Liver (tissue), 10 donors: ENCODE measurements at places on chromosomes 16 and 17.

DNA sequence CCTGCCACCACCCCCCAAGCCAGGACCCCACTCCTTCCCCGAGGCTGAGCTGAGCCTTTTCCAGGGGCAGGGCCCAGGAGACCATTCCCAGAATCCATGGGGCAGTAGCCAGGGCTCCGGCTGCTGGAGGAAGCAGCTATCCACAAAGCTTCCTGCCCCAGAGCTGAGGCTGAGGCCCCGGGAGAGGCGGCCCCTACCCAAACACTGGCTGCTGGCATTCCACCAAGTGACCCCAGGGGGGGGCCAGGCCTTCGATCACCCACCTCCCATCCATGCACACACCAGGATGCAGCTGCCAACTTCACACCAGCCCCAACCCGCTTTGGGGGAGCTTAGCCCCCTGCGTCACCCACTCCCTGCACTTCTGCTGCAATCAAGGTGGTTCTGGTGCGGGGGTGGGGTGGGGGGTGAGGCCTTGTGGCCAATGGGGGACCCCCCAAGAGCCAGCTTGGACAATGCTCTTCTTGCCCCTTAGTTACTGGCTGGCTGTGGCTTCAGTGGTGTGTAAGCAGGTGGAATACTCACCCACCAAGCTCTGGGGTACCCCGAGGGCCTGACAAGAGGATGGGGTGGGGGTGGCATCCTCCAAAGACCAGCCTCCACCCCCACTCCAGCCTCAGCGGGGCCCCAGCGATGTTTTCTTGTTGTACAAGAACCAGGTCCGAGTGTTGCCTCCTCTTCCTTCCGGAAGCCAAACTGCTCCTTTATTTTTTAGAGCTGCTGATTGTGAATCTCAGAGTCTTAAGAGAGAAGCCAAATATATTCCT lies 16.8 kb downstream of the MYBBP1A start:
- DNase-seq: no peak

DNA sequence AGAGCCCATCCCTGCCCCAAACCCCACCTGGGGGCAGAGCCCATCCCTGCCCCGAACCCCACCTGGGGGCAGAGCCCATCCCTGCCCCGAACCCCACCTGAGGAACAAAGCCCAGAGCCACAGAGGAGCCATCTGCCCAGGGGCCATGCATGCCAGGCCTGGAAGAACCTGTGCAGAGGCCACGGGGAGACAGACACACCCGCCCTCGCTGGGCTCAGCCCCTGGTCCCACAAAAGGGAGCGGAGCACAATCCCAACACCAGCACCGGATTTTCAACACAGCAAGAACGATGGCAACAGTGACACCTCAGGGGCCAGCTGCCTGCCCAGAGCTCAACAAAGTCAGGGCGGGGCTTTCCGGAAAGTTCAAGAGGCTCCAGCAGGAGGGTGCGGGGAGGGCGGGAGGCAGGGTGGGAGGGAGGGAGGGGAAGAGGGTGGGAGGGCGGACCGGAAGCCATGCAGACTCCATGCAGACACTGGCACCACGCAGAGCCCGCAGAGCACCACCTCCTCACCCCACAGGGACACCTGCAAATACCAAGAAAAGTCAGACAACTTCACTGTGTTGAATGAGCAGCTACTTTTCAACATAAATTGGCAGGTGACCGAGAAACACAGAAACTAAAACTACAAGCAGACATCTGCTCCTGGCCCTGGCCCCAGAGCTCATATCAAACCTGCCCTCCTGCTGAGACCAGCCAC lies 27.9 kb upstream of the C16orf95 start:
- no peak for DNase-seq

DNA sequence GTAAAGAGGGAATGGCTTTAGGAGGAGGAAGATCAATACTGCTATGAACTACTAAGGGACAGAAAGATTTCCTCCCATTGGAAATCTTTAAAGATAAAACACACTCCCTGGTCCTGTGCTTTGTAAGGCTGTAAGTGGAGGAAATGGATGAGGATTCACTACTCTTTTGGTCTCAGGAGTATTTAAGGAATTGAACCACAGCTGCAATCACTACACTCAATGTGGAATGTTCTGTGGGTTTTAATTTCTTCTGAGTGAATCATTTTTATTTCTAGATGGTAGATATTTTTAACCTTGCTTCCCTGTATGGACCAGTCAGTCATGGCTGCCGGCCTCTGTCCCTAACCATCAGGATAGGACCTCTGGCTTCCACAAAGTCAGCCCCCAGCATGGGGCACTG lies 65.6 kb downstream of the SDR42E1 start:
- no peak for DNase-seq

DNA sequence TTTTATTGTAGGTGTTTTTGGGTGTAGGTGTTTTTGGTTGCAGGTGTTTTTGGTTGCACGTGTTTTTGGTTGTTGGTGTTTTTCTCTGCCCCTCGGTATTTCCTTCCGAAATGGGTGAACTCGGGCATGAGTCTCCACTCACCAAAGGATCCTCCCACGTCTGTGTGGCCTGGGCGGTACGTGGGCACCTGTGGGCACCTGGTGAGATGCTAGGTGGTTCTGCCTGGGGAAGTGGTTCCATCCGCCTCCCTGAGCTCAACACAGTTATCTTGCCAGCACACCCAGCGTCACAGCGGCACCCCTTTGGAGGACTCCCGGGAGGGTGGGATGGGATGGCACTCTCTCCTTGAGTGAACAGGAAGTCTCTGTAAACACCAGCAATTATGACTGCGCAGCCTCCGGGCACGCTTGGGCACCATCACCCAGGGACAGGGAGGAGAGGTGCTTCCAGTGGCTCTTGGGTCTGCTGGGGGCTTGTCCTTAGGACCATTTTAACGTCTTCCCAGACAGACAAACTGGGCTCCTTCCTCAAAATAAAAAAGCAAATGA lies 29.8 kb downstream of the COX4I1 start:
- DNase-seq: no peak

DNA sequence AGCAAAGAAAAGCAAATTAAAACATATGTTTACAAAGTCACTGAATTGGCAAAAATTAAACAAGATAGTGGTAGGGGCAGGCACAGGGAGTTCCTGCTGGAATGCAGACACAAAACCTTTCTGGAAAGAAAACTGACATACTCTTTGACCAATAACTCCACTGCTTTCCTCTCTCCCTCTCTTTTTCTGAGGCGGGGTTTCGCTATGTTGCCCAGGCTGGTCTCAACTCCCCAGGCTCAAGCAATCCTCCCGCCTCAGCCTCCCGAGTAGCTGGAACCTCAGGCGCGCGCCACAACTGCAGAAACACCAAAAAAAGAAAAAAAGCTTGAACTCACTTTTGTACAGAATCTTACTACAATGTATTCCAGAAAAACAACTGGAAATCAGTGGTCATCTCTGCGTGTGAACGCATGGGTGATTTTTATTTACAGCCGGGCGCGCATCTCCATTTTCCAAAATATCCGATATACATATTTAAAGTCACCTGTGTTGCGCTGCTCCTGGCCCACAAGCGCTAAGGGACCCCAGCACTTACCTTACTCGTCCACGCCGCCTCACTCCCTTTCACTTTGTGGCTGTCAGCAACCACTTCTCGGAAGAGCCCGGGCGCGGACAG lies 480 bp downstream of the TXNL4B start:
- no peak for DNase-seq

DNA sequence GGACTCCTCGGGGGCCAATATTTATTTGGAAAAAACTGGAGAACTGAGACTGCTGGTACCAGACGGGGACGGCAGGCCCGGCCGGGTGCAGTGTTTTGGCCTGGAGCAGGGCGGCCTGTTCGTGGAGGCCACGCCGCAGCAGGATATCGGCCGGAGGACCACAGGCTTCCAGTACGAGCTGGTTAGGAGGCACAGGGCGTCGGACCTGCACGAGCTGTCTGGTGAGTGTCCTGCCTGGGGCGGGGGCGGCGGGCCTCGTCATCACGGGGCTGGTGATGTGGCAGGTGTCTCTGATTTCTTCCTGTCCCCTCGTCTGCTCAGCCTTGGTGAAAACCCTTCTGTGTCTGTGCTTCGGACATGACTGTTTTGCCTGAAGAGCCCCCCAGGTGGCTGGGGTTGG lies 5.7 kb downstream of the METRNL start:
- no peak for DNase-seq

- no peak for DNase-seq
Measured at GRCh38 chr16:69412287-69412686, 12.1 kb upstream of the CYB5B start.

GRCh38 chr16:81371106-81371505 lies 56.3 kb downstream of the GAN start:
- no peak for DNase-seq

GRCh38 chr17:66535611-66536010 lies 233.2 kb downstream of the PRKCA start:
- no peak for DNase-seq

DNA sequence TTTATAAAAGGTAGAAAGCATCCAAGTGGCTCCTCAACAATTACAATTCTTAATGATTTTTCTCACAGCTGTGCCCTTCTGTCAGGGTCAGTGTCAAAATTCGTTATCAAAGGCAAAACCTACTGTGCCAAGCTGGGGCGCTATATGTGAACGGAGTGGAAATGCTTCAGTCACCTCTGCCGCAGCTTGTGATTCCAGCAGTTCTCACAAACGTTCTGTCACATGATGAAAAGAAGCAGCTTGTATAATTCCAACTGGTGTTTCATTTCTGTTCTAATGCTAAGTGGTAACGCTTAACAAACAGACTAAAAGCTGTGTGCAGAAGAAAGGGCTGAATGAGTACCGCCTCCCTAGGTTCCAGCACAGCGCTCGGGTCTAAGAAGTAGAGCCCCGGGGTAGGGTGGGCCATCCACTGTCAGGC lies 14.2 kb downstream of the PLD6 start:
- no peak for DNase-seq

- no peak for DNase-seq
Measured at GRCh38 chr16:918068-918467, 52.7 kb downstream of the LMF1 start.

- DNase-seq: no peak
Measured at GRCh38 chr16:57401943-57402640, 2.5 kb upstream of the CCL17 start.

DNA sequence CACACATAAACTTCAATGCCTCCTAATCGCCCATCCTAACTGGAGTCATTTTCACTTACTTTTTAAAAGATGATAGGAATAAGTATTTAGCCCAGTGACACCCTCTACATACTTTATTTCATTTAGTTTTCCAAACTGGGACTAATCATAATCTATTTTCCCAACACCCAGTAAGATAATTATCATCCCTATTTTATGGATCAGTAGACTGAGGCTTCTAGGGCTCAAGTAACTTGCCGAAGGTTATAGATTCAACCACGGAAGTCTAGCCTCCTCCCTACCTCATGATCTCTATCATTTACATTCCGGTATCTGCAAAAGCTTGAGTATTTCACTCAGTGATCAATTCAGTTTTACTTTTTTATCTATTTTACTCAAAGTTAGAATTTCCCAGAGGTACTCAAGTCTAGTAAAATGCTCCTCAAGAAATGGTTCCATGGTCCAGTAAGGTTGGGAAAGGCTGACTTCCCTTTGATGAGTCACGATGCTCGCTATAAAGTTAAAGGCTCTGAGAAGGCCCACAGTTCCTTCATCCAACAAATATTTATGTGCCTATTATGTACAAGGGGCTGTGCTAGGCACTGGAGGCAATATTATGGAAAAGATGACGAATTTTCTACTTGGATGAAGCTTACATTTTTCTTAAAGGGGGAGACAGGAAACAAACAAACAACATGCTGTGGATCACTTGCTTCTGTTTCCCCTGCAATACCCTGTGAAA lies 75.1 kb downstream of the TOX3 start:
- DNase-seq: no peak

- no peak for DNase-seq
Measured at GRCh38 chr17:10018461-10018891, 113.4 kb upstream of the RCVRN start.

DNA sequence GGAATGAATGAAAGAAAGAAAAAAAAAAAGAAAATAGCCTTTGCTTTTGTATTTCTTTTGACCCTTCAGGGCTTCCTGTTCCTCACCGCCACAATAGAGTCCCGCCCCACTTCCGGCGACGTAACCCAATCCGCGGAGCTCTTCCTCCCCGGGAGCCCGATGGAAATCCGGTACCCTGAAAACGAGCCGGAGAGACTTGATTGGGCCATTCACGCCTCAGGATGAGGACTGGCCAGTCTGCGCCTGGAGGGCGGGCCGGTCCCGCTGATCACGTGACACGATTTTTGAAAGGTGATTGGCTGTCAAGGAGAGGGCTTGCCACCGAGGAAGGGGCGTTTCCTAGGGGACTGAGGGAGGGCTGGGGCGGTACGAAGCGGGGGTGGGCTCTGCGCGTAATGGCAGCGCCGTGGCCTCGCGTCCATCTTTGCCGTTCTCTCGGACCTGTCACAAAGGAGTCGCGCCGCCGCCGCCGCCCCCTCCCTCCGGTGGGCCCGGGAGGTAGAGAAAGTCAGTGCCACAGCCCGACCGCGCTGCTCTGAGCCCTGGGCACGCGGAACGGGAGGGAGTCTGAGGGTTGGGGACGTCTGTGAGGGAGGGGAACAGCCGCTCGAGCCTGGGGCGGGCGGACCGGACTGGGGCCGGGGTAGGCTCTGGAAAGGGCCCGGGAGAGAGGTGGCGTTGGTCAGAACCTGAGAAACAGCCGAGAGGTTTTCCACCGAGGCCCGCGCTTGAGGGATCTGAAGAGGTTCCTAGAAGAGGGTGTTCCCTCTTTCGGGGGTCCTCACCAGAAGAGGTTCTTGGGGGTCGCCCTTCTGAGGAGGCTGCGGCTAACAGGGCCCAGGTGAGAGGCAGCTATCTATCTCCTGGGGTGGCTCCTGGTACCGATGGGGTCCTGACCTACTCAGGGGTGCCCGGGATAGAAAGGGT lies at the start of the genes PSME3IP1 and RSPRY1:
PSME3IP1 (minus strand) TSS at position 95 of the 927 bp plus-strand sequence. CDS start 12,185 bp downstream, outside the sequence.
RSPRY1 (plus strand) TSS at position 385 of the 927 bp plus-strand sequence. CDS start 18,330 bp downstream, outside the sequence.
- peak; percentile 98 for DNase-seq
